ENCODE measurements at places on chromosomes 6 and 20.
A peak's percentile ranks its signal among the peaks of the same experiment; 100 is the strongest.

- no peak for DNase-seq
These were observed 24.7 kb downstream of the RALGAPB start for GRCh38 chr20:38497246-38497935.

DNA sequence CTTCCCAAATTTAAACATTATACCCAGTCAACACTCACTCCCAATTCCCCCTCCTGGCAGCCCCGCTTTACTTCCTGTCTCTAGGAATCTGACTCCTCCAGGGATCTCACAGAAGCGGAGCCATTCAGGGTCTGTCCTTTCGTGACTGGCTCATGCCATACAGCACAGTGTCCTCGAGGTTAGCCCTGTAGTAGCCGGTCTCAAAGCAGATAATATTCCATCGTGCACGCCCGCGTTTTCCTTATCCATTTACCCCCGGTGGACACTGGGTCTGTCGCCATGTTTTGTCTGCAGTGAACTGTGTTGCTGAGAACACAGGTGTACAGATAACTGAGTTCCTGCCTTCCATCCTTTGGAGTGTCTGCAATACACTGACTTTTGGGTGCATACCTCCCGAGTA is 95.3 kb downstream of the TTLL2 start:
- DNase-seq = no peak

DNA sequence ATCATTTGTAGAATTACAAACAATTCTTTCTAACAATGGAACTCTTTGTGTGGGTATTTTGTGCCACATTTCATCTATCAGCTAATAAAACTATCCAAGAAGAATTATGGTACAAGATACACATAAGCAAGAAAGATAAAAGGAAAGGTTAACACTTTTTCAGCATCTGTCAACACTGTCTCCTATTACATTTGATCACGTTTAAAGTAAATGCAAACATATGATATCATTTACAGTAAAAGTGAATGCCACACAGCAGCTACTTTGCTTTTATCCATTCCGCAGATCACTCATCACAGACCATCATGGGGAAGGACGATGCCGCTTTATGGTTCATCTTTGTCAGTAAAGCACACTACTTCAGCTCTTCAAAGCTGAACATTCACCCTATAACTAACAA is 456.4 kb upstream of the MANEA start:
- no peak for DNase-seq

GRCh38 chr6:108113557-108114519 is 39.3 kb upstream of the OSTM1 start:
- DNase-seq = no peak

- DNase-seq = no peak
These were observed 3.8 kb downstream of the EZR start for GRCh38 chr6:158815379-158815724.

- peak; percentile 65 for DNase-seq
These were observed 61.5 kb upstream of the HDDC2 start for GRCh38 chr6:125363039-125363823.

DNA sequence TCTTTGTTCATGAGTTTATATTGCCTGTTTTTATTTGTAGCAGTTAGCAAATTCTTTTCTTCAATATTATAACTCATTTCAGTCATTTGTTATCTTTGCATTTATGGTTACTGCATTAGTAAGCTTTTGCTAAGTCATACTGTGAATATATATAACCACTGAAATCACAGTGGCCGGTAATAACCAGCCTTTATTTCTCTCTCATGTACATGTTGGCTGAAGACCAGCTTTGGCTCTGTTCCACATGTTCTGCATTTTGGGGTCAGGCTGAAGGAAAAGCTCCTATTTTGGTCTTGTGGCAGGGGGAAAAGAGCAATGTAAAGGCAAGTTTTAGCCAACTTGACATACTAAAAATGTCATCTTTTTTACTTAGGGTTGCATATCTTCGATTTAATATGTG is 276.3 kb downstream of the BCKDHB start:
- DNase-seq = no peak

DNA sequence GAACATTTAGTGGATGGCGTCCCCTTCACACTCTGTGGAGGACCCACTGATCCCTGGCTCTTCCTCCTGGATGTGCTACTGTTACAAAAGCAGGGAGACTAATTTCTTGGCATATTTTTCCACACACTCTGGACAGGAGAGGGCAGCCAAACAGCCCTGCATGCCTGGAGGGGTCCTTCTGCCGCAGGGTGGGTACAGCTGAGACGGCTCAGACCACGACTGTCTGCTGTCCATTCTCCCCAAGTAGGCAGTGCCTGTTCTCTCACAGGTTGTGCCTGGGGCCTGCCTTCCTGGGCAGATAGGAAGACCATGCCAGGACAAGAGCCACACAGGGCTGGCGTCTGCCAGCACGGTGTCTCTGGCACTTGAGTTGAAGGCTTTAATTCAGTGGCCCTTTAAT is 260.1 kb downstream of the FOXC1 start:
- no peak for DNase-seq

DNA sequence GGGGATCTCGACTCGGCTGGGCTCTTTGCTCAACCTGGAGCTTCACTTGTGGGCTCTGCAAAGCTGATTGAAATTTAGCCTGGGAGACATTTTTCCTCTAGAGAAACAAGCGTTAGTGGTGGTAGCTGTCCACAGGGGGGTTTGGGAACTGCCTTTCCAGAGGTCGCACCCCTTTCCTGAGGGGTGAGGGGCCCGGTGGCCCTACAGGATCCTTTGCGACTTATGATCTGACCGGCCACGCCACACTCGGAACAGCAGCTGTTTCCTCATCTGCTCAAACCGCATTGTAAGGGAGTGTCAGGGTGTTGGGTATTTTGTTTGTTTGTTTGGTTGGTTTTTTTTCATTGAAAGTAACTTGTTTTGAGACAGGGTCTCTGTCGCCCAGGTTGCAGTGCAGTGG is 21.0 kb downstream of the PNLDC1 start:
- no peak for DNase-seq

GRCh38 chr6:34508425-34508824 is 42.5 kb downstream of the PACSIN1 start:
- DNase-seq = no peak

- DNase-seq = no peak
These were observed 169.7 kb upstream of the PTPRK start for GRCh38 chr6:128690063-128690462.

Measured in NCI-H2029 (cell line).